Upper lobe of left lung (tissue), 6 donors: ENCODE measurements at places on chromosomes 3 and 15. TPM values are rescaled to one million over a fixed set of nuclear protein-coding genes. Genes with fewer than 3 reads are reported as not detected.

The IL17RC gene
- 42.0 TPM for total RNA-seq

The GOLGA6A gene
- total RNA-seq = not detected

The GOLGA6L9 gene
- total RNA-seq = 14.2 TPM

The TRIM69 gene
- total RNA-seq = 29.3 TPM

The DNASE1L3 gene
- total RNA-seq = 0.59 TPM

The SPSB4 gene
- total RNA-seq = not detected

The GXYLT2 gene
- total RNA-seq = 7.2 TPM
